ENCODE measurements at places on chromosomes 12 and 14.

DNA sequence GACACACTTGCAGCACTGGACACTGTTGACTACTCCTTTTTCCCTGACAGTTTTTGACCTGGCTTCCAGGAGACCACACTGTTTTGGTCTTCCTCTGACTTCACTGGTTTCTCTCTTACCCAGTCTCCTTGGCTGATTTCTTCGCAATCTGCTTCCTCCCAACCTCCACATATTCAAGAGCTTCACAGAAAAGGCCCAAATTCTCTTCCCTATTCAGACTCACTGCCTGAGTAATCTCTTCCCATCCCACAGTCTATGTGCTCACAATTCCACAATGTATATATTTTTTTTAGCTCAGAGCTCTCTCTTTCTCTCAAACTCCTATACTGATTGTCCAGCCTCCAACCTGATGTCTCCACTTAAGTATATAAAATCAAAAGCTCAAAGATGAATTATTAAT, 115.4 kb downstream of the SINHCAF start:
- no peak for DNase-seq

- DNase-seq, result no peak
Observed at GRCh38 chr14:33452995-33453394, 497.9 kb downstream of the EGLN3 start.

DNA sequence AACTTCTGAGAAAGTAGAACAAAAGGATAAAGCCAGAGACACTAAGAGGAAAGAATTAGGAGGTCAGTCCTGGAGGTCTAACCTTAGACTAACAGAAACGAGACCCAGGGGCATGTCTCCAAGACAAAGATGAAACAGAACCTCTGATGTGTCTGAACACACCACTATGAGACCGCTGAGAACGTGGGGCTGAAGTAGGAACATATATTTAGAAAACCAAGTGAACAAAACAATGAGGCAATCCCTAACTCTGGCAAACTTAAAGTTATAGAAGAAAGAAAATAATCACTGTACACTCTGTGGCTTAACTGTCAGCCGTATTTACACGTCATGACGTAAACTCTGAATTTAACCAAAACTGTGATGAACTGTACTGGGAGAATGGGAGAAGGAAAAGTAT, 17.9 kb downstream of the KCTD10 start:
- no peak for DNase-seq

DNA sequence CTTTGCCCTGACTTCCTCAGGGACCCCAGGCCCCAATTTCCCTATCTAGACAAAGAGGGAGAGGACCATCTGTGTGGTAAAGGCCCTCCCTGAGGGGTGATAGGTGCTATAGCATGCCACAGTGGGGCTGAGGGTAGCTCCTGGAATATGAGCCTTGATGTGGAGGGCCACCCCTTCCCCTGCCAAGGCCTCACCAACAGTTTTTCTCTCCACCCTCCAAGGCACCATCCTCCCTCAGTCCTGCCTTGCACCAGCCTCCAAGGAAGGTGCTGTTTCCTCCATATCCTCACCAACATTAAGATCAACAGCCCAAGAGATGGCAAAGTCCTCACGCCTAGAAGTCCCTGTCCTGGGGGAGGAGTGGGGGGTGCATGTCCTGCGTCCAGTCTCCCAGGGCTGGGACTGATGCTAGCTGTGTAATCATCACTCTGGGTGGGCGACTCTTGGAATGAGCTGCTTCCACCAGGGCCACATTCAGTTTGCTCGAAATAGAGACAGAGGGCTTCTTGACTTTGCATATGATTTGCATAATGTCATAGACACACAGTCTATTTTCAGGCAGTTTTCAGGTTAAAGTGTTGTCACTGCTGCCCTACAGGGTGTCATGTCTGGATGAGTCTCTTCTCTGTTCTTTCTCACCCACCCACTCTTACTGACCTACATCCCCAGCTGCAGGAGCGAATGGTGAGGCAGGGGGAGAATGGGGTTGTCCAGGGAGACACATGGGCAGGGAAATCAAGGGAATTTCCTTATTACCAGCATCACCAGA, 17.4 kb downstream of the ACVRL1 start:
- DNase-seq, result no peak

DNA sequence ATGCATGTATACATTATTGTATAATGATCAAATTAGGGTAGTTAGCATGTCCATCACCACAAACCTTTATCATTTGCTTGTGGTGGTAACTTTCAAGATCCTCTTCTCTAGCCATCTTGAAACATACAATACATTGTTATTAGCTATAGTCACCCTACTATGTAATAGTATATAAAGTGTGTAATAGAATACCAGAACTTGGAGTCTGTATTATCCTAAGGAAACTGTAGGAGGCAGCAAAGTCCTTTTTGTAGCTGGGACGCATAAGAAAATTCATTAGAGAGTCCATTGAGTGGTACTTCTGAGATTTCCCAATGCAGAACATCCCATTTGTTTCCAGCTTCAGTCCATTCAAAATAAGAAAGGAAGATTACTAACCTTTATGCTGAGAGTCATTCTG, 325.9 kb upstream of the LRFN5 start:
- DNase-seq, result no peak

GRCh38 chr14:52003324-52003723, 14.0 kb downstream of the RTRAF start:
- DNase-seq, result no peak

GRCh38 chr12:130456375-130457199, 118.9 kb downstream of the PIWIL1 start:
- DNase-seq, result peak; percentile 27

DNA sequence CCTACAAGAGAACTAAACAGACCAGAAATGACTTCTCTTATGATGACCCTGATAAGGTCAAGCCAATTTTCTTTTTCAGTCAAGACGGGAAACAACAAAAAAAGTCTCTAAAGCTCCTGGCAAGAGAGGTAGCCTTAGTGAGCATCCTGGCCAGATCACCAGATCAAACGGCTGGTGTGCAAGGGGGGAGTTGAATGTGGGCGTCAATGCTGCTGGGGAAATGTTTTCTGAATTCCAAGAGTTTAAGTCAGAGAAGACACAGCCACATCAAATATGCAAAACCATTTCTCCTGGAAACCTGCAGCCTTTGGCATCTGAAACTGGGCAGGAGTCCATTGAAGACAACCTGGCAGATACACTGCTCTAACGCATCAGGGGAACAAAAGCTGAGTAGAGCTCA, 16.0 kb upstream of the SELPLG start:
- DNase-seq, result no peak

GRCh38 chr12:53105712-53106439, 2.6 kb downstream of the SOAT2 start:
- no peak for DNase-seq

DNA sequence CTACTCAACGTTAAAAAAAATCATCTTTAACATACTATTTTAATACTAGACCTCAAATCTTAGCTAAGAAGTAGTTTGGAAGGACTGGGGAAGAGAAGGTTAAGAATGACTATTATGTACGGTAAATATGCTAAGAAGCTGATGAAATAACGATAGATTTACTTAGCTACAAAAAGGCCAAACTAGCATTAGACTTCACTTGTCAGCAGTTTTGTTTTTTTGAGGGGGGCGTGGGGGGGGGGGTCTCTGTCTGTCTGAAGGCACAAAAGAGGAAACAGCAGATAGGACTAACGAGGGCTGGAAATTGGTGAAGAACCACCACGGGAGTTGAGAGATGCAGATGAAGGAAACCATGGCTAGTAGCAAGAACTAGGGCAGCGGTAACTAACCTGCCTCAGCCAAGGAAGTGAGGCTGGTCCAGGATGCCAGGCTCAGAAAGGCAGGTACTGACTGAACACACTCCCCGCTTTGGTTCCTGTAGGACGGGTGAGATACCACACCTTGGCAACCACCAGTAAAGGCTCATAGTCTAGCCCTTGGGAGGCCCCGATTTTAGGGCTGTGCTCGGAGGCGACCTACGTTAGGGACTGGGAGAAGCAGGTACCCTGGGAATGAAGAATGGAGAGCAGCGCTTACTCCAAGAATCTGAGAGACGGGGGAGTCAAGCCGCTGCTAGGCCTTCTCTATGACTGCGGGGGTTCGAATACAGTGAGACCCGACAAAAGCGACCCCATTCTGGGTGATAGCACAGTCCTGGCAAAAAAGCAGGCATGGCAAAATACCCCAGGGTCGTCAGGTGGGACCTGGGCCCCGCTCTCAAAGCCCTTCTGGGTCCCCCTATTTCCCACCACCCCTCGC, 675 bp downstream of the NEDD8 start:
- no peak for DNase-seq

DNA sequence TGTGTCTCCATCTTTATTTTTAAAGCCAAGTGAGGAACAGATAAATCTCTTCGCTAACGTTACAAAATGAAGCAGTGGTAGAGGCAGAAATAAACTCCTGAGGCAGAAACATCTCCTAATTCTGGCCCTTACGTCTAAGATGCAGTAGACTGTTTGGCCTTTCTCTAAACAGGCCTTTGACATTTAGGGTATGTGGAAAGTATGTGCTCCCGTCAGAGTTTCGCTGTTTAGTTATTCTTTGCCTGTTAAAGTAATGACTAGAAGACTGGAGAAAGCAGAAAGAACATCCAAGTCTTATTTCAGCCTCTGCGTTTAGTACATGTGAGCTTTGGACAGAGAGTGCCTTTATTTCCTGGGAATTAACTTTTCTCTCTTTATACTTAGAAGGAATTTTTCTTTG, 216.6 kb downstream of the RAD51B start:
- DNase-seq, result no peak

GRCh38 chr12:51028126-51028812, 2.1 kb upstream of the SLC11A2 start:
- DNase-seq, result no peak

- no peak for DNase-seq
Observed at GRCh38 chr12:110972866-110973265, 52.5 kb upstream of the MYL2 start.

DNA sequence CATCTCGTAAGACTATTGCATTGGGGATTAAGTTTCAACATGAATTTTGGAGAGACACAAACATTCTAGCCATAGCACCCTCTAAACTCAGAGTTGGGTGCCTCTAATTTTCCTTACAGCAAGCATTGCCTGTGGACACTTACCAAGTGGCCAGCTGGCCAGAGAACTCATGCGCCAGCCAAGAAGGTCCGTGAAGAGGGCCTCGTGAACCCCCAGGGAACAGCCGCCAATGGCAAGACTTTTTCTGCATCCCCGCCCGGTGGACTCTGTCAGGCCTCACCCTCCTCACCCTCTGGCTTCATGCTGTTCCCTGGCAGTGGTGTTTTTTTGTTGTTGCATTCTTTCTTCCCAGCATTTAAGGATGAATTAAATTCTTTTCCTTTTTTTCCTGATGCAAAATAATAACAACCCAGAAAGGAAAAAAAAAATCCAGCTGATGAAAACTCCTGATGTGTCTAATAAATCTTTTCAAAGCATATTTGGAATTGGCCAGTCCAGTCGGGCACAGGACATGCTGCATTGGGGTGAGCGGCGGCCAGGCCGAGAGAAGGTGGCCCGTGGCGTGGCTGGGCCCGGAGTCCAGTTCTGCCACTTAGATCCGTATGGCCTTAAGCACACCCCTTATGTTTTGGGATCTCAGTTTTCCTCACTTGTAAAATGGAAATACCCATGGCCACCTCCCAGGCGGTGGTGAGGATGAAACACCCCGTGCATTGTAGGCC, 191.9 kb upstream of the DIO3 start:
- DNase-seq, result no peak

DNA sequence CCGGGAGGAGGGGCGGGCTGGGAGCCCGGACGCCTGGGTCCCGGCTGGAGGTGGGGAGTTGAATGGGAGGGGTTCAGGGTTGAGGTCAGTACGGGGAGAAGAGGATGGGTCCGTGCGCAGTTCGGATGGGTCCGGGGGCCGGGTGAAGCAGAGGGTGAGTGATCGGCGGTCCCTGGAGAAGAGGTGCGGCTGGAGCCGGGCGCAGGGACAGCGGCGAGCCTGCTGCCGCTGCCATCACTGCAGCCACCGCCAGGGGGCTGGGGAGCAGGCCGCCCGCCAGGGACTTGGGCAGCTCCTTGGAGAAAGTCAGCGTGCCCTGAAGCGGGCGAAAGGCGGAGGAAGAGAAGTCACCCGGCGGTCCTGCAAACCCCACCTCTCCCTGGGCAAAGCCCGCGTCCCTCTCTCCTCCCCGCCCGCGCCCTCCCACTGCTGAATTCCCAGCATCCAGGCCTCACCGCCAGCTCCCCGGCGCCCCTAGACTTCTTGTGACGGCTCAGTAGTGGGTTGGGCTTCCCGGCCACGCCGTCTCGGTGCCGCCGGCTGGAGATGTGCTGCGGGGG, 6.0 kb upstream of the GPR84 start:
- peak; percentile 78 for DNase-seq

Data from T47D (cell line).